ENCODE measurements at places on chromosomes 2 and 18.

DNA sequence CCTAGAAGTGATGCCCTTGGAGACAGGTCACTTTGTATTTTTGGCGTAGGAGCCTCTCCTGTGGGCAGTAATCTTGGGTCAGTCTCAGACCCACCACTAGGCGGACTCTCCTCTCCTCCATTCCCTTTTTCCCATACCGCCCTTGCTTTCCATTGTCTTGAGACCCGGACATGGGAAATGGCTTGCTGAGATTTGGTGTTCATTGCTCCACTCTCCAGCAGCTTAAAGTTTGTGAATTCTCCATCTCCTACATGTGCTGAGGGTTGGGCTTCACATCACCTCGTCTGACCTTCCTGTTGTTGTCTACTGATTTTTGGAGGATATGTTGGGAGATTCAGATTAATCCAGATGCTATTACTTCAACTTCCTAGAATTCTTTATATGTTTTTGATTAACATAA, 159.2 kb upstream of the RAB12 start:
- H3K4me3 ChIP-seq = no peak overlapping the region
- no peaks in the 10 kb centered on the region for H3K36me3 ChIP-seq
- no peak for DNase-seq

- H3K27me3 ChIP-seq = no peaks in the 10 kb centered on the region
- no peak overlapping the region for H3K4me3 ChIP-seq
- no peaks in the 10 kb centered on the region for H3K36me3 ChIP-seq
- no peak overlapping the region for H3K27ac ChIP-seq
- no peaks in the 10 kb centered on the region for H3K4me1 ChIP-seq
Observed at GRCh38 chr2:215691346-215691745, 255.5 kb upstream of the FN1 start.

DNA sequence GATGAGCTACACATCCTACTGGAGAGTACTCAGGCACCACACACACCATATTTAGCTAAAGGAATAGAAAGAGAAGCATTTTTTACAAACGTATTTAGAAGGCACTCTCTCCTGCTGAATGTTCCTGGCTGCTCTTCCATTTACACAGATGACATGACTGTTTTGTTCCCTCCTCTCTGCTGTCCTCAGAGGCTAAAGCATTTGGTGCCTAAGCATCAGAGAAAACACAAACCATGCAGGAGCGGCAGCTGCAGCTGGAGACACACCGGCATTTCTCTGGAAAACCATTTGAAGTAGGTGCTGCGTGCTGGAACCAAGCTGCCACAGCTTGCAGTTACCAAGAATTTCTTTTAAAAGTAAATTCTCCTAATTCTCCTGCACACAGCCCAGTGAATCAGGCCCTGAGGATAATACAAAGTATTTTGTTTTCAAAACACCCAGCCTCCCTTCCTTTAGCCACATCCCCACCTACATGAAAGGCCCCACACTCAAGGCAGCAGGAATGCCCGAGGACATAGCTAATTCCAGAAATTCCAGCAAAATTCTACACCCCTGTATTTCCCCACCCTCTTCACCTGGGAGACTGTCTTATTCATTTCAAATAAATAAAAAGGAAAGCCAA, 488.9 kb upstream of the SOX11 start:
- H3K27me3 ChIP-seq = no peaks in the 10 kb centered on the region
- H3K4me3 ChIP-seq = no peak overlapping the region
- no peaks in the 10 kb centered on the region for H3K4me1 ChIP-seq

- no peaks in the 10 kb centered on the region for H3K4me1 ChIP-seq
- no peak for DNase-seq
- no peaks in the 10 kb centered on the region for H3K27me3 ChIP-seq
- no peak overlapping the region for H3K4me3 ChIP-seq
- H3K27ac ChIP-seq = no peak overlapping the region
Observed at GRCh38 chr2:5074733-5075132, 617.5 kb upstream of the SOX11 start.

DNA sequence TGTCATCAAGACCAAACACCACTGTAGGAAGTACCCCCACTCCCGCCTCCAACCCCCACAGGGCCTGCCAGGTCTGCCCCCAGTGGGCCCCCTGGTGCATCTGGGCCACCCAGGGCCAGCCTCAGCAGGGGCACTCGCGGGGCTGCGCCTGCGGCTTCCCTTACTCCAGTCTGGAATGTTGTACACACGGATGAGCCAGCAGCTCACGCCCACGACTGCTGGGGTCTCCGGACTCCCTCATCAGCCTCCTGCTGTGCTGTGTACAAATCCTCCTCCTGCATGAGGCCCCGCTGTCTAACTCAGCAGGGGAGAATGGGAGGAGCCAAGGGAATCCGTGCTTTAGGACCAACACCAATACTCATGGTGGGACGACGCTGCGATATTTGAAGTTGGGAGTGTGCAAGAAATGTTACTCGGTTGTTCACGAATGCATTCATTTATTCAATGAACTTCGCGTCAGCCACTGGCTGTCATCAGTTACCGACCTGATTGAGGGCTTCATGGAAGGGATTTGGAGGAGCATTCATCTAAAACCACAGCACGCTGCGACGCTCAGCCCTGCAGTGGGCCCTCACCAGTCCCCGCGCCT, 654 bp upstream of the ASB1 start:
- H3K4me3 ChIP-seq = peak overlapping the region; percentile 80
- no peak for DNase-seq
- no peaks in the 10 kb centered on the region for H3K36me3 ChIP-seq
- peaks cover 36% of the 10 kb centered on the region for H3K27me3 ChIP-seq

DNA sequence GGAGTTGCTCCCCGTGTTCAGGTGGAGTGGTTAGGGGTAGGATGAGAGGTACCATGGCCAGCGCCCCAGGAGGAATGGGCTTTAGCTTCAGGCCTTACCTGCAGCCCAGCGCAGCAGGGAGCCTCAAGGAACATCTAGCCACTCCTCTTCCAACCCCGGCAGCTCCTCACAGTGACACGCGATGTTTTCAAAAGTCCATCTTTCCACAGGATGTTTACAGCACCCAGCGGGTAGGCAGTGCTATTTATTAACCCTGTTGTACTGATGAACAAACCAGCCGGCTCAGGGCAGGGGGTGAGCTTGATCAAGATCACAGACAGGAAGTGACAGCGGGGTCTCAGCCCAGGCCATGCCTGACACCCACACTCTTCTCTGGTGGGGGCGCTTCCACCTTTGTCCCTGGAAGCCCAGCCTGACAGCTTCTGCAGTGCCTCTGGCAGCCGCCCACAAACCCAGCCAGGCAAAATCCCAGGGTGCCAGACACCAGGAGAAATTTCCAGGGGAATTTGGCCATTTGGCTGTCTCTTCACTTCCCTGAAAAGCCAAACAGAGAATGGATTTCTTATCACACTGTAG, 18.4 kb upstream of the PRLH start:
- no peaks in the 10 kb centered on the region for H3K27me3 ChIP-seq
- no peak overlapping the region for H3K27ac ChIP-seq
- no peak for DNase-seq
- H3K36me3 ChIP-seq = peaks cover 27% of the 10 kb centered on the region
- peaks cover 3% of the 10 kb centered on the region for H3K4me1 ChIP-seq

- no peak overlapping the region for H3K27ac ChIP-seq
- no peak for DNase-seq
- no peak overlapping the region for H3K4me3 ChIP-seq
Observed at GRCh38 chr2:138727956-138728355, 52.2 kb downstream of the NXPH2 start.

DNA sequence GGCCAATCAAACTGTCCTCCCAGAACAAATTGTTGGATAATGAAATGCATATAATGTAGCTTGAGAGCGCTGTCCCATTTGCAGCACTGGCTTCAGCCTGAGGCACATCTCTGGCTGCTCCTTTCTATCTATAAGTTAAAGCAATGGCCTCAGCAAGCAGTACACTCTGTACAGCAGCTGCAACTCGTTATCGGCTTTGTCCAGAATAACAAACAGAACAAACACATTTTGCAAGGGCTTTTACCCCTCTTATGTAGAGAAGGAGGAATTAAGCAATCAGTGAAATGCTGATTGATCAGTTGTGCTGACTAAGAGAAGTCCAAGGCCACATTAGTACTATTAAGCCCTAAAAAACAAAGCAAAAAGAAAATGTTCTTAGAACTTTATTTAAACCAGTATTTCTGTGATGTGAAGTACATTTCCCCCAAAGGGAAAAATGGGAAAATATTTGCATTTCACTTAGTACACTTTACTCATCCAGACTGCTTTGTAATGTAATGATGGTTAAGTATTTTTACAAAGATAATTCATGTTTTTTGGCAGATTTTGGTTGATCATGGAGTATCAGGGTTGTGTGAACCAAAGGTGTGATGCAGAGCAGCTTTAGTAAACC, 15.0 kb upstream of the CPS1 start:
- no peak for DNase-seq
- no peaks in the 10 kb centered on the region for H3K4me1 ChIP-seq

DNA sequence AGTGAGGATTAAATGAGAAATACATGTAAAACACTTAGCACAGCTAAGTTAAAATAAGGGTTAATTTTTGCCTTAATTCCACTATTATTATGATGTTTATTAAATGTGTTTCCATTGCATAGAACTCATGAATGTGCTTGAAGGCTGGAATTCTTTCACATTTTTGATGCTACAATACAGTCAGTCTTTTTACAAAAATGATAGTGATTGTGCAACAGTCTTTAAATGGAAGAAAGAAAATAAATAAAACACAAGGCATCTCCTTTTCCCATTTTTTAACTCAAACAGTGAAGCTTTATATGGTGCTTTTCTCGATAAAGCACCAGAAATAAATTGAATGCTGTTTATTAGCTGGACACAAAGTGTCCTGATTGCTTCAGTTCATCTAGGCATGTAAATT, 123.9 kb downstream of the MAP2 start:
- no peak overlapping the region for H3K4me3 ChIP-seq
- H3K27me3 ChIP-seq = no peaks in the 10 kb centered on the region
- H3K4me1 ChIP-seq = no peaks in the 10 kb centered on the region
- DNase-seq = no peak
- H3K27ac ChIP-seq = no peak overlapping the region
- no peaks in the 10 kb centered on the region for H3K36me3 ChIP-seq

- no peak overlapping the region for H3K4me3 ChIP-seq
- H3K27me3 ChIP-seq = no peaks in the 10 kb centered on the region
- no peak for DNase-seq
- H3K4me1 ChIP-seq = no peaks in the 10 kb centered on the region
- no peak overlapping the region for H3K27ac ChIP-seq
Observed at GRCh38 chr2:147525819-147526489, 318.9 kb upstream of the ACVR2A start.

GRCh38 chr2:67006373-67006960, 390.7 kb upstream of the ETAA1 start:
- H3K4me3 ChIP-seq = no peak overlapping the region
- H3K36me3 ChIP-seq = no peaks in the 10 kb centered on the region
- H3K4me1 ChIP-seq = no peaks in the 10 kb centered on the region

- no peak overlapping the region for H3K27ac ChIP-seq
- peaks cover 8% of the 10 kb centered on the region for H3K27me3 ChIP-seq
- no peak for DNase-seq
- H3K4me1 ChIP-seq = no peaks in the 10 kb centered on the region
- no peaks in the 10 kb centered on the region for H3K36me3 ChIP-seq
Observed at GRCh38 chr2:96985181-96985945, 1.0 kb downstream of the FAM178B start.

GRCh38 chr2:52658598-52658997, 1109.0 kb upstream of the CHAC2 start:
- H3K27ac ChIP-seq = no peak overlapping the region
- H3K4me1 ChIP-seq = no peaks in the 10 kb centered on the region
- DNase-seq = no peak
- H3K36me3 ChIP-seq = no peaks in the 10 kb centered on the region
- H3K27me3 ChIP-seq = no peaks in the 10 kb centered on the region

DNA sequence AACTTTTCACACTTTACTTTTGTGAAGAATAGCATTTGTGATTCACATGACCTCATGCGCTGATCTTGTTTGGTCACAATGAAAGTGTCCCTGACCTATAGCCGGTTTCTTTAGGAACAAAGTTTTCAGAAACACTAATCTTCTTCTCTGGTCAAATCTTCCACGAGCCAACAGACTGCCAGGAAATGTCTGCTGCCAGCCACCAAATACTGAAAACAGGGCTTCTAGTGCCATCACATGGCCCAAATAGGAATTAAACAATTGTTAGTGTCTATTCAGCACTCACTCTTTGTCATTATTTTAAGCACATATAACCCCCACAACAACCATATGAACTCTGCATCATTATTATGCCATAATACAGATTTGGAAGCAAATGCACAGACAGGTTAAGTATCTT, 286.5 kb upstream of the SYT4 start:
- no peak overlapping the region for H3K4me3 ChIP-seq
- H3K27me3 ChIP-seq = peaks cover 2% of the 10 kb centered on the region
- DNase-seq = peak; percentile 11
- no peak overlapping the region for H3K27ac ChIP-seq
- H3K4me1 ChIP-seq = no peaks in the 10 kb centered on the region
- H3K36me3 ChIP-seq = no peaks in the 10 kb centered on the region

- no peak overlapping the region for H3K4me3 ChIP-seq
- no peaks in the 10 kb centered on the region for H3K27me3 ChIP-seq
- H3K27ac ChIP-seq = no peak overlapping the region
- no peak for DNase-seq
- no peaks in the 10 kb centered on the region for H3K36me3 ChIP-seq
Observed at GRCh38 chr2:140465301-140465700, 1665.5 kb downstream of the LRP1B start.

DNA sequence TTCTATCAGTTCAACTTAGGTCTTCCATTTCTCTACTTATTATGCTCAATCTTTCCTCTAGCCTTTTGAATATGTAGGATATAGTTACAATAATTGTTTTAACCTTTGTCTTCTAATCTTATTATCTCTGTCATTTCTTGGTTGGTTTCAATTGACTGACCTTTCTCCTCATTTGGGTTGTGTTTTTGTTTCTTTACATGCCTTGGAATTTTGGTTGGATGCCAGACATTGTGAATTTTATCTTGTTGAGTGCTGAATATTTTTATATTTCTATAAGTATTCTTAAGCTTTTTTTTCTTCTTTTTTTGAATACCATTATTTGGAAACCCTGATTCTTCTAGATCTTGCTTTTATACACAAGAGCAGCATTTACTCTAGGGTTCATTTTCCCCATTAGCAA, 30.7 kb upstream of the TMEM247 start:
- H3K27ac ChIP-seq = no peak overlapping the region
- no peaks in the 10 kb centered on the region for H3K27me3 ChIP-seq
- no peak for DNase-seq
- no peaks in the 10 kb centered on the region for H3K36me3 ChIP-seq

- no peak for DNase-seq
- H3K27me3 ChIP-seq = no peaks in the 10 kb centered on the region
- peaks cover 6% of the 10 kb centered on the region for H3K4me1 ChIP-seq
- H3K4me3 ChIP-seq = no peak overlapping the region
- no peaks in the 10 kb centered on the region for H3K36me3 ChIP-seq
- H3K27ac ChIP-seq = no peak overlapping the region
Observed at GRCh38 chr2:30310955-30311354, 79.6 kb downstream of the LBH start.

GRCh38 chr2:134549104-134549503, 169.7 kb downstream of the TMEM163 start:
- no peaks in the 10 kb centered on the region for H3K27me3 ChIP-seq
- no peak overlapping the region for H3K27ac ChIP-seq
- no peak overlapping the region for H3K4me3 ChIP-seq
- DNase-seq = no peak
